Activated T-helper 17 cell treated with anti-CD3 and anti-CD28 coated beads, Interleukin-2, amount 50 U/mL, for 72 hours (primary cell): ENCODE measurements at places on chromosomes 5 and 9. TPM values are rescaled to one million over a fixed set of nuclear protein-coding genes. Genes with fewer than 3 reads are reported as not detected.

GRCh38 chr9:7115606-7116005 lies 357.8 kb downstream of the KDM4C start:
- H3K36me3 ChIP-seq = peaks cover 71% of the 10 kb centered on the region
- no peak overlapping the region for H3K4me3 ChIP-seq

DNA sequence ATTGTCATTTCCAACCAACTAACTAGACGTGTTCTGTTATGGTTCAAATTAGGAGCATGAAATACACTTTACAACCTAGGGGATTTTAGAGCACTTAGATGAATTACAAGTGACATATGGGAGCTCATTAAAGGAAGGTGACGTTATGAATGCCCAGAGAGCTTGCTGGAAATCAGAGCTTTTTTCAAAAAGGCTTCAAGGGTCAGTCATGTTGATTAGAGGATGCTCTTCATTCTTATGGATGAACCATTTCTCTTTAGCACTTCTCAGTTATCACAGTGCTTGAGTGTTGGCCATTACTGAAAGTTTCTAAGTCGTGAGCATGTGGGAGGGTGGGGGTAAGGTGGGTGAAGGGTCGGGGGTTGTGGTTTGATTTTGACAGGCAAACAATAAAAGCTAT lies 1245.5 kb upstream of the DMAC1 start:
- no peaks in the 10 kb centered on the region for H3K4me1 ChIP-seq
- H3K36me3 ChIP-seq = no peaks in the 10 kb centered on the region
- H3K4me3 ChIP-seq = no peak overlapping the region

DNA sequence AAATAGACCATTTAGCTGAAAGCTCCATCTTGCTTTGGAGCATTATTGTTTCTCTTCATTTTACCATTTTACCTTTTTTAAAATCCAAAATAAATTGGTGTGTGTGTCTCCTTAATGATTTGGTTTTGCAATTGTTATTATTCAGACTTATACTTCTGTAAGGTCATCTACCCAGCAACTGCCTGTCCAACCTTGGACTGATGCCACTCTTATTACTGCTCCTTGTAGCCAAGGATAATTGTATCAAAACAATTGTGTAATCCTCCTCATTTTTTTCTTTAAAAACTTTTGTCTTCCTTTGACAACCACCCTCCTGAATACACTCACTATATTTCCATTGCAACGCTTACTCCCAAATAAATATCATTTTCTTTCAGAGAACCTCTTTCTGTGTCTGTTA lies 30.3 kb upstream of the HMGCR start:
- H3K27me3 ChIP-seq = peaks cover 9% of the 10 kb centered on the region
- H3K4me1 ChIP-seq = no peaks in the 10 kb centered on the region
- no peaks in the 10 kb centered on the region for H3K36me3 ChIP-seq
- ATAC-seq = no peak
- H3K4me3 ChIP-seq = no peak overlapping the region

- ATAC-seq = no peak
- no peaks in the 10 kb centered on the region for H3K4me1 ChIP-seq
- no peak overlapping the region for H3K4me3 ChIP-seq
- H3K27me3 ChIP-seq = peaks cover 9% of the 10 kb centered on the region
- H3K36me3 ChIP-seq = no peaks in the 10 kb centered on the region
- no peak overlapping the region for H3K27ac ChIP-seq
These were observed 102.3 kb downstream of the APBA1 start for GRCh38 chr9:69569738-69570451.

DNA sequence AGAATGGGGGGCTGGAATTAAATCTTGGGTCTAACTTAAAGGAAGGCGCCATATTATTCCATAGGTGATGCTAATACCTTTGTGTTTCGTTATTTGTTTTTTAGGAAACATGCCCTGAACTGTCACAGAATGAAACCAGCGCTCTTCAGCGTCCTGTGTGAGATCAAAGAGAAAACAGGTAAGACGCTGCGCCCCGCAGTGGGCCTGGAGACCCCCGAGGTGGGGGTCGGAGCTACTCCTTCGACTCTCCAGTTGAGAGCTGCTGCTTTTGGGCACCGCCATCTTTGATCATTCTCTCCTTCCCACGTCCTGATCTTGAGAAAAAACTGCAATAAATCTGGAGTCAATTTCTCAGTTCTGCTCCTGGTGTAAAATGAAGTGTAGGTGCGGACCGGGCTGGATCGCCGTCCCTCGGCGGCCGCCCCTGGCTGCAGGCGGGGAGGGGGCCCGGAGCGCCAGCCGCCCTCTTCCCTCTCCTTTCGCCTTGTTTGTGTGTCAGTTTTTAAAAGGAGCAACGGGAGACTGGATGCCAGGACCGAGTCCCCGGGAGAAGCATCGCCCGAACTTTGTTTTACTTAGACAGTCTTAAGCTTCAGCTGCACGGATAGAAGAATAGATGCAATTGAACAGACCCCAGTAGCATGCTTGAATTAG lies 1.4 kb downstream of the PBX3 start:
- H3K4me1 ChIP-seq = peaks cover 6% of the 10 kb centered on the region
- peak overlapping the region; percentile 84 for H3K4me3 ChIP-seq
- no peaks in the 10 kb centered on the region for H3K27me3 ChIP-seq
- ATAC-seq = no peak
- H3K36me3 ChIP-seq = peaks cover 24% of the 10 kb centered on the region

- H3K4me1 ChIP-seq = peaks cover 4% of the 10 kb centered on the region
- no peak overlapping the region for H3K4me3 ChIP-seq
- no peaks in the 10 kb centered on the region for H3K27me3 ChIP-seq
- no peak overlapping the region for H3K27ac ChIP-seq
- peaks cover 68% of the 10 kb centered on the region for H3K36me3 ChIP-seq
These were observed 379.3 kb downstream of the KDM4C start for GRCh38 chr9:7137040-7137439.

CAPSL gene
- total RNA-seq = 1.1 TPM
